ENCODE measurements at places on chromosomes 7 and 10.

DNA sequence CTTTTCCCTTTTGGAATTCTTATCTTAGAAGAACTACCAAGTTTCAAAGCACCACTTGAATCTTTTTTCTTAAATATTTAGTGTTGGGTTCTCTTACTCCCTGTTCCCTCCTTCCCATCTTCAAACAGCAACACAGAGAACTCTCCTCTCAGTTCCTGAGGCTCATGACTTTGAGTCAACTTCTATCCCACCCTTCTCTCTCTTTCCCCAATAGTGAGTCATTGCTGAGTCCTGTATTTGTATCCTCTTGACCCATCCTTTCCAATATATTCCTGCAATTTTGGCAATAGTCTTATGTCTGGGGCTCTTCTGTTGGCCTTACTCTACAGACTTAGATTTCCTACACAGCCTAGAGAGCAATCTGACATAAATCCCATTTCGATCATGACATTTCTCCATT lies 20.8 kb upstream of the JCAD start:
- no peak for DNase-seq

DNA sequence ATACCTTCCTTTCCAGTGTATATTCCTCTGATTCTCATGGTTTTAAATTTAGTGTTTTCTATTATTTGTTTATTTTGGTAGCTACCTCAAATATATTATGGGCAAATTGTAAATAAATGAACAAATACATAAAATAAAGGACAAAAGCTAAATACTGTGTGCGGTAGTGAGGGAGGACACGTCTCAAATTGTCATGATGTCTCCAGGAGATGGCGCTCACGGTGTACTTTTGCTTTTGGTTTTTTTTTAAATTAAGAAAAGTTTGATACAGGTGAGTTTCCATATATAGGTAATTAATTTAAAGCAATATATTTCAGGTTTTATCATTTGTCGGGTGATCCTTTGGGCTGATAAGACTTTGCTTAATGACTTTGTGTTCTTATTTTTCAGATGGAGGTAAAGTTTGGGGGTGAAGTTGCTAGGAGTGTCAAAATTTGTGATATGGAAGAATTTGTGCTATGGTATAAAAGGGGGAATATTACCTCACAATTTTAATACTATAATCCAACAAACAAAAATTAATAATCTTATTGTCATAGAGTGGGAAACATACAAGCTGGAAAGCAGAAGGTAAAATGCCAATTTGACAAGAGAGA lies 68.4 kb upstream of the TMEM229A start:
- DNase-seq, result no peak

- DNase-seq, result no peak
Observed at GRCh38 chr7:108118959-108119358, 11.2 kb downstream of the LAMB4 start.

DNA sequence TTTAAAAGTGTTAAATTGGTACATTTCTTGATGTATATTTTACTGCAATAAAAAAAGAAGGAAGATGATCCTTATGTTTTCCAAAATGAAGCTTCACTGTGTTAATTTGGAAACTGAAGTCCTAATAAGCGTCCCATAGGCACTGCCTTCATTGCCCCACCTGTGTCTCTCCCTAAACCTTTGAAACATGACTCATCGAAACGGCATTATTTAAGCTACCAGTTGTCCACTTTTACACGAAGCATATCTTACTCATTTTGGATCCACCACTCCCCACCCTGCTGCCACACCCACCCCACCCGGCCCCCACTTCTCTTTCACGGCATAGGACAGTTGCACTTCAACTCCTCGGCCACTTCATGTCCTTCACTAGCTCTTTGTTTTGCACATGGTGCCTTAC lies 85.5 kb downstream of the KIAA1549 start:
- DNase-seq, result no peak

GRCh38 chr7:50608196-50608906 lies 43.1 kb upstream of the DDC start:
- DNase-seq, result no peak

DNA sequence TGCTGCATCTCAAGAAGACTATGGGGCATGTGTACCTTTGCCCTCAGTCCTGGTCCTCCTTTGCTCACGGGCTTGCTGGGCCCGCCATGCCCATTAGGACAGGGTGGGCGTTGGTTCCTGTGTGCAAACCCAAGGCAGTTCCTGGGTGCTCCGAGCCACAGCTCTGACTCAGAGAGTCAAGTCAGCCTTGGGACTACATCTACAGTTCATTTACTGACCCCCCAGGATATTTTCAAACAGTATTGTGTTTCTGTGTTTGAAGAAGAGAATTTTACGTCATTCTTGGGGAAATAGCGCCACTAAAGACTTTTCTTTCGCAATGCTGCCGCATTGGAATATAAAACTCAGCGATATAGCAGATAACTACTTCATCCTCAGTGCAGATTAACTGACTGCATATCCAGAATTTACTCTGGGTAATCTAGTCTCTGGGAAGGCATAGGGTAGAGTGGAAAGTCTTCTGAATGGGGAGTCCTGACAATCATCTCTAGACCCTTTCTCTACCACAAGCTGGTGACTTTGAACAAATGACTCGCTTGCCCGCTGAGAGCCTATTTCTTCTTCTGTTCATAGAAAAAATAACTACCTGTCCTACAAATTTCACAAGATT lies 638.9 kb upstream of the FZD8 start:
- no peak for DNase-seq

DNA sequence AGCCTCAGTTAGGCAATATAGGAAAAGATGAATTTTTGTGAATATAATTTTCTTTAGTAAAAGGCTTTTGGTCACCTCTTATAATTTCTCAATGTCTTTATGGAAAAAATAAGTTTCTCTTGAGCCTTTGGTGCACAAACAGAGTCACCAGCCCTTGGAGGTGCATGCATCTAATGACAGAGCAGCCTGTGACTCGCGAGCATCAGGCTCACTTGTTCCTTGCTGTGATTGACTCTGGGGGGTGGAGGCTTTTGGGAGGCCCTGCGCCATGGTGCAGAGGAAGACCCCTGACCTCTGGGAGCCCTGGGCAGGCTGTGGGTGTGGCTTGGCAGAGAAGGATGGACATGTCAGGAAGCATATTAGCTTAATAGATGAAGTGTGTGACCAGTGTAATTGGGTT lies 60.2 kb downstream of the FIGNL1 start:
- no peak for DNase-seq

- no peak for DNase-seq
Observed at GRCh38 chr7:109322833-109323232, 753.2 kb downstream of the DNAJB9 start.

DNA sequence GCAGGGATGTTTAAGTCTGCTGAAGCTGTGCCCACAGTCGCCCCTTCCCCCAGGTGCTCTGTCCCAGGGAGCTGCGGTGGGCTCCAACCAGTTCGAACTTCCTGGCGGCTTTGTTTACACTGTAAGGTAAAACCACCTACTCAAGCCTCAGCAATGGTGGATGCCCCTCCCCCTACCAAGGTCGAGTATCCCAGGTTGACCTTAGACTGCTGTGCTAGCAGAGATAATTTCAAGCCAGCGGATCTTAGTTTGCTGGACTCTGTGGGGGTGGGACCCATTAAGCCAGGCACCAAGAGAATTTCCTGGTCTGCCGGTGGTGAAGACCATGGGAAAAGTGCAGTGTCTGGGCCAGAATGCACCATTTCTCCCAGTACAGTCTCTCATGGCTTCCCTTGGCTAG lies 56.0 kb downstream of the CCDC7 start:
- no peak for DNase-seq

DNA sequence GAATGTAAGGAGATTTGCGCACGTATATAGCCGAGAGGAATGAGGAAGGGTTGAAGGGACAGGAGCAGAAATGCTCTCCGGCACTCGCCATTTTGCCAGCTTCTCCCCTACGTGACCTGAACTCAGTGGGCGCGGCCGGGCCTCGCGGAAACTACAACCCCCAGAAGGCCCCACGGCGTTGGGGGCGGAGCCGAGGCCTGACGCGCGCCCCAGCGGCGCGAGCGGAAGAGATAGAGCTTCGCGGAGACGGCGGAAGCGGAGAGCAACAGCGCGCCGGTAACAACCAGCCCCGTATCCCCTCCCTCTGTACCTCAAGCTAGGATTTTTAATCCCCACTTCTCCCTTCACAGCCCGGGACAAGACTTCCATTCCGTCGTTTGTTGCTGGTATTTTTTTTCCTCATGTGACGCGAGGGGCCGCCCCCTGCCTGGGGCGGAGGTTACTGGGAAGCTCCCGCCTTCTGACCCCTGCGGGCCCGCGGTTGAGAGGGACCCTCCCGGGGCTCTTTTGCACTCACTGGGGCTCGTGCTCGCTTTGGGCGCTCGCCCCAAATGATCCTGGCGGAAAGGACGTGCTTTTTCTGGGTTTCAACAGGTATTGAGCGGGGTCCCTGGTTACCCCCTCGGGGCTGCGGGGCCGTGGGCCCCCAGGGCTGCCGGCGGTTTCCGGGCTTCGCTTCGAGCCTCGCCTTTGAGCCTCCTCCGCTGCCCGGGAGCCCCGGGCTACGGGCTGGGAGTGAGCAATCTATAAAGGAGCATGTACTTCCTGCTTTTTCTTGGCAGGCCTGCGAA lies at the start of gene R3HCC1L:
Gene R3HCC1L (plus strand): TSS at position 227 of the 791 bp plus-strand sequence. CDS start 73,458 bp downstream, outside the sequence.
- peak; percentile 54 for DNase-seq

DNA sequence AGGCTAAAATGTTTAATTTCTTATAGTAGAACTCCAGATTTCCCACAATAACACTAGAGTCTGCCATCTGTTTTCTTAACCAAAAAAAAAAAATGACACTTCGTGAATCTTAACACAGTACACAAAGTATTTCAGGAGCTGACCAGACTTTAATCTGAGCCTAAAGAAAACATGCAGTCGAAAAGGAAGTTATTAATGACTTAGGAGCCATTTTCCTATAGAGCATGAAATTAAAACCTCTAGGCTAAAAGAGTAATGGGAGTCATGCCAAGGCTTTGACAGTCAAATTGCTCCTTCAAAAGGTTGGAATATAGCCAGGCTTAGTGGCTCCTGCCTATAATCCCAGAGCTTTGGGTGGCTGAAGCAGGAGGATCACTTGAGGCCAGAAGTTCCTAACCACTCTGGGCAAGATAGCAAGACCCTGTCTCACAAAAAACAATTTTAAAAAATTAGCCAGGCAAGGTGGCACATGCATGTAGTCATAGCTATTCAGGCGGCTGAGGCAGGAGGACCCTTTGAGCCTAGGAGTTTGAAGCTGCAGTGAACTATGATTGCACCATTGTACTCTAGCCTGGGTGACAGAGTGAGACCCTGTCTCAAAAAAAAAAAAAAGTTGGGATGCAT lies 13.6 kb downstream of the MICU1 start:
- no peak for DNase-seq

DNA sequence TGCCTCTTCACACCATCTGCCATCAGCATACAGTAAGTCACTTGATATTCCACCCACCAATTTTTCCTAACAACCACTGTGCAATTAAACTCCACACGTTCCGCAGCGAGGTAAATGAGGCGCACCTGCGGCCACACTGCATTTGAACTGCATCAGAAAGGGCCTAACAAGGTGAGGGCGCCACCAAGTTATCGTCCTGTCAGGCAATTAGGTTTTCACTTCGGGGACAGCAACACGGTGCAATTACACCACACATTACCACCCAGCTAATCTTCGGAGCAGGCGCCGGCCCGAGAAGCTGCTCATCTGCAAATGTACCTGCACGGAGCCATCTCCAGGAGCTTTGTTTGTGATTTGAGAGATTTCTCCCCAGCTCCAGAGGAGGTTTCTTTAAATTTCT lies 84.4 kb downstream of the EBF3 start:
- DNase-seq, result no peak

- DNase-seq, result no peak
Observed at GRCh38 chr10:100743626-100744135, 1.7 kb upstream of the PAX2 start.

DNA sequence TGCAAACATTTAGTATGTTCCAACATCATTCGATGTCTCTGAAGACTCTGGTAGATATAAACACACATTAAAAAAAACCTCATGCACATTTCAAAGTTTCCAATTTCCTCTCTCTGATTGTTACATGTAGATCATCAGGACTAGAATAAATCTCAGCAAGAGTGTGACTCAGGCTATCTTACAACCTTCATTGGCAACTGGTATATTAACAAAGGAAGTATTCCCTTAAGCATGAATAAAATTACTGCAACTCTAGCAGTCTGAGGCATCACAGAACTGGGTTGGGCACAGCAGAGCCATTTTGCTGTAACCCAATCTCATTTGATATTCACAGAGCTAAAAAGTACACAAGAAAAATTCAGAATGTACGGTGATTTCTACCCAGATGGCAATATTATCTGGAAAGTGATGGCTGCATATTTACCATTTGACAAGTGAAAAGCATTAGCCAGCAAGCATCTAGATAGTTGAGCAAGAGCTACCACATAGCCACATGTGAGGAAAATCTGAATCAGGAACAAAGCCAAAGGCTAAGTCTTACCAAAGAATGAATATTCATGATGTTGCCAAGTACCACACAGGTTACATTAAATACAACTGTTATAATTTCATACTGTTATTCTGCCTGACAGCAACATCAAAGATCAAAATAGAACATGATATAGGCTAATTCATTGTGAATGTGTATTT lies 232.2 kb downstream of the CRPPA start:
- DNase-seq, result peak; percentile 11

- no peak for DNase-seq
Observed at GRCh38 chr10:48547061-48547895, 57.6 kb downstream of the ARHGAP22 start.

DNA sequence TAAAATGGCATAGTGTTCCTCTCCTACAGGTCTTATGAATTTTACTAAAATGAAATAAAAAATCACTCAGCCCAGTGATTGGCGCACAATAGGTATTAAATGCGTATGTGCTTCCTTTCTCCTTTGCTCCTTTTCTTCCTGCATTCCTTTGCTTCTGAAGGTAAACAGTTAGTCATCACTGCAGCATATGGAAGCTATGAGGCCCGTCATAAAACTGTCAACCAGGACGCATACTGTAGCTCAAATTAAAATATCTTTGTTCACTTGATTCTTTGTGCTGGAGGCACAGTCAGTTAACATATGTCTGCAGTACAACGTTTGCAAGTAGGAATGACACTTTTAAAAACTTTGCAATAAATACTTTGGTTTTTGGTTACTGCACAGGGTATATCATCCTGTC lies 374.7 kb downstream of the TCERG1L start:
- no peak for DNase-seq

DNA sequence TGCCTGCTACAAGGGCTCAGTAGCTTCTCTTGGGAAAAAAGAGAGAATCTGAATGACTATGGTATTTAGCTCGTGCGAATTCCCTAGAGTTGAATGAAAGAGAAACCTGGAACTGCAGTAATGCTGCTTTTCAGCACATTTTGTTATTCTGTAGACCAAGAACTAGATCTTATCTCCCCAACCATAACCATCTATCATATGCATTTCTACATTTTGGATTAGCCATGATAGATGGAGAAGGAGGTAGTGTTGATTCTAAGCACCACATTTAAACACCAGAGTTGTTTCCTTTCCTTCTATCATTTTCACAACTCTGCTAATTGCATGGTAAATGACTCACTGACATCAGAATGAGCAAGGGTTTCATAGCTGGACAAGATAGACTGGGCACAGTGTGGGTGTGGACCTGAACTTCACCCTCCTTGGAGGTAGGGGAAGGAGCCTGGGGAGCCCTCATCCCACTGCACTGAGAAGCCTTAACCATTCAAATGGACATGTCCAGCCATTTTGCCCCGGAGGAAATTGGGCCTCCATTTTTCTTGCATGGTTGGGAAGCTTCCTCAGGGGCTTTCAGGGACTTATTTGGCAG lies 55.3 kb upstream of the BMPER start:
- DNase-seq, result no peak

- no peak for DNase-seq
Observed at GRCh38 chr7:50595491-50596102, 30.4 kb upstream of the DDC start.

GRCh38 chr10:21993360-21994001 lies 10.0 kb downstream of the DNAJC1 start:
- DNase-seq, result no peak

All from HS-5 (cell line).